ENCODE measurements at places on chromosomes 5 and 9.

GRCh38 chr5:43137326-43137725 lies 16.6 kb downstream of the ZNF131 start:
- no peak for DNase-seq

DNA sequence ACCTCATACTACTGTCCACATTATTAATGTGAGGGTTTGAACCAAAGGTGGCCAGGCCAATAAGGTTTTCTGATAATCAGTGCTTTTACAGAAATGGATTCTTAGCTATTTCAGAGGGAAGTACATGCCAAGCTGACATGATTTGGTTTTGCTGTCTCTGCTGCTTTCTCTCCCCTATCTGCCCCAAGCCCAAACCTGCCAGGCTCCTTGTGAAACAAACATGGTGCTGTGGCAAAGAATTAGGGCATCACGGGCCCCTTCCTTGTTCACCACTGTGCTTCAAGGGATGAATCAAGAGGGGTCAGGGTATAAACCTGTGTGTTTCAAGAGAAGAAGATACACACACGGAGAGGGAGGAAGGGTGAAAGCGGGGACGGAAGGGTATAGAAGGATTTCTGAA lies 41.3 kb upstream of the SMU1 start:
- DNase-seq: no peak

GRCh38 chr9:1184146-1184545 lies 134.0 kb downstream of the DMRT2 start:
- no peak for DNase-seq

- no peak for DNase-seq
Observed at GRCh38 chr5:151523335-151523734, 67.8 kb downstream of the FAT2 start.

GRCh38 chr5:101153526-101153925 lies 250.4 kb upstream of the ST8SIA4 start:
- no peak for DNase-seq

GRCh38 chr5:32646061-32646969 lies 61.0 kb downstream of the SUB1 start:
- DNase-seq: peak; percentile 44
